NCI-H1436 (cell line): ENCODE measurements at places on chromosomes 6 and 20.

GRCh38 chr20:62027116-62027515, 38.6 kb downstream of the TAF4 start:
- no peak for DNase-seq

- no peak for DNase-seq
Measured at GRCh38 chr6:19805129-19805481, 32.1 kb upstream of the ID4 start.

DNA sequence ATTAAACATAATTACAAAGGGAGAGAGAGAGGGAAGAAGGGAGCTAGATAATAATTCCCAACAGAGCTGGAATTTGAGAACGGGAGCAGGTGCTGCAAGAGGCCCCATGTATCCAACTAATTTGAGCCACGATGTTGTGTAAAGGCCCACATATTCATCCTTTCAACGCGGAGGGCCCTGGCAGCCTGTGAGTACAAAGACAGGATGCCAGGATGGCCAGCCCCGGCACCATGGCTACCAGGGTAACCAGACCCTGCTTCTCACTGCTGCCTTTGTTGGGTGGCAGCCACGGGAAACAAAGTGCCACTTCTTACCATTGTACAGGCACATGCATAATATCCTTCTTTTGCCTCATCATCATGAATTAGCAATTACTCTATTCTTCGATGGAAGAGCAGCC, 492.0 kb upstream of the NRSN1 start:
- peak; percentile 92 for DNase-seq

- DNase-seq, result no peak
Measured at GRCh38 chr6:33428224-33428965, 8.5 kb downstream of the SYNGAP1 start.

DNA sequence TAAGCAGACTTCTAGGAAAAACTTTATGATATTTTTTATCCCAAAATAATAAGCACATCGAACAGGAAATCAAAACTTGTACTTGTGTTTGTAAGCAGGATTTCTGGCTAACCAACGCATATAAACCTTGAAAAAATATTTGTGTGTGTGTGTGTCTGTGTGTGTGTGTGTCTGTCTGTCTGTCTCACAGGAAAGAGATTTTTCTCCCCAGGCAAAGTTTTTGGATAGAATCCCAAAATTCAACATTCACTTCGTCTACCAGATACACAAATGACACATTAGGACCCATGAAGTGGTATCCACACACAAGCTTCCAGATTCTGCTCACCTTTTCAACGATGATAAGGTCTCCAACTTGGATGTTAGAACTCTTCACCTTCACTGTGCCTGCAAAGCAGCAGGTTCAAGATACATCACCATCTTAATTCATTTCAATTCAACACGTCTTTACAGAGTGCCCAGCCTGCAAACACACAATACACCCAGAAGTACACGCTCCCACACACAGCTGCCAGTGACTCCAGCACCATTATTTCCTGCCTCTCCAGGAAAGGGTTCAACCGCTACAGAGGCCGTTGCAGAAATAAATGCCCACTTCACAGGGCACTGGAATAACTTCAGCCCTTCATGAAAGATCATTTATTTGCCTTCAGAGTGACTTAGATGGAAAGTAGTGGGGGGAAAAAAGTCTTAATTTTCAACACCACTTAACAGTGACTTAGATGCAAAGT, 70.9 kb downstream of the ATP9A start:
- DNase-seq, result no peak

- DNase-seq, result no peak
Measured at GRCh38 chr6:40968620-40969164, 70.3 kb downstream of the UNC5CL start.

GRCh38 chr6:153043719-153044118, 41.2 kb upstream of the MTRF1L start:
- no peak for DNase-seq

- DNase-seq, result no peak
Measured at GRCh38 chr6:1605004-1605892, 4.5 kb upstream of the FOXC1 start.

GRCh38 chr6:145445674-145446073, 289.6 kb downstream of the EPM2A start:
- DNase-seq, result no peak
